ENCODE measurements at places on chromosomes 5 and 9.

GRCh38 chr9:86721843-86722705, 225.2 kb downstream of the GAS1 start:
- no peak for DNase-seq

DNA sequence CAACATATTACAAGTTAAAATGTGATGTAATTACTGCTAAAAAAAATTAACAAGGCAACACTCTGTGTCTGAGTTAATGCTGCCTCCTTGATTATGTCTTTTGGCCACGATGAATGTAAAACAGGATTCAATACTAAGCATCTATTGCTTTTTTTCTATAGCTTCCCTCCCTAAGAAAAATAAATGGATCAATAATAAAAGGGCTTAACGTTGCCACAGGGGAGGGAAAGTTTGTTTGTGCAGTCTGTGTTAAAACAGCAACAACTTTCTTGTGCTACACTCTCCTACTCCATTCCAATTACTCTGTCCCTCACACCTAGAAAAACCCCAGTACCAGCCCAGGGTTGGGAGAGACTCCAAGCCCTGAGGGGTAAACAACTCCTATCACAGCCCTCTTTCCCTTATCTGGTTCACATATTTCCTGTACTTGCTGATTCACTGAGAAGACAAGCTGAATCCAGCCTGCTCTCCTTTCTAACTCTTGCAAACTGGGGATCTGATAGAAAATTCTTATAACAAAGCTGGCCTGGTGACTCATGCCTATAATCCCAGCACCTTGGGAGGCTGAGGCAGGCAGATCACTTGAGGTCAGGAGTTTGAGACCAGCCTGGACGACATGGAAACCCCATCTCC, 44.8 kb downstream of the PTPN3 start:
- no peak for DNase-seq

DNA sequence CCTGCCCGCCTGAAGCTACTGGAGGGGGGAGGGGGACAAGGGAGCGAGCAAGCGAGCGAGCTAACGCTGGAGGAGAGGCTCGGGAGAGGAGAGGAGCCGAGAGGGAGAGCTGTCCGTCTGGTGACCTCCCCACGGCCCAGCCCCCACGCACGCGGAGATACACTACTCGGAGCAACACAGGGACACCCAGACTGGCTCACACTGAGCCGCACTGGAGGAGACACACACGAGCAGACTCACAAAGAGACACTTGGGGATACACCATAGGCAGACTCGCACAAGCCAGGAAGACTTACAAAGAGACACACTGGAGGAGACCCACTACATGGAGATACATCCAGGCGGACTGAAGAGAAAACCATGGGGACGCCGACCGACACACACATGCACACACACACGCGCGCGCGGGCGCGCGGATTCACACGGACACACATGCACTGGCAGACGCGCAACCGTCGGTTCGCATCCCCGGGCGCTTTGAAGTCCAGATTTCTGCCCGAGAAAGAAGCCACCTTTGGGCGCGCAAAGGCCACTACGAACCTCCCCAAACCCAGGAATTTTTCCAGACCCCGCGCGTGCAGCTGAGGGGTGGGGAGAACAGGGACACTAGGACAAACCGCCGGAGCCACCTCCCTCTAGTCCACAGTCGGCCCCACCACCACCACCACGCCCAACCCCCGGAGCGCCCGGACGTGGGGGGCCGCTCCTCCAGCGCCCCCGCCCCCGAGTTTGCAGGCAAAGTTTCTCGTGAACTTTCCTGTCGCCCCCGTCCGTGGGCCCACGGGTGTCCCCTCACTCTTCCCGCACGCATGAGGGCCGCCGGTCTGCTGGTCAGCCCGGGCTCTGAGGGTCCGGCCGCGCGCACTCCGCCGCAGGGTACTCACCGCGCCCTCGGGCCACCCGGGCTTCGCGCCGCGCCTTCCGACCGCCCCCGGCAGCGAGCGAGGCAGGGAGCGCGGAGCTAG, 571 bp downstream of the CNTFR start:
- no peak for DNase-seq

DNA sequence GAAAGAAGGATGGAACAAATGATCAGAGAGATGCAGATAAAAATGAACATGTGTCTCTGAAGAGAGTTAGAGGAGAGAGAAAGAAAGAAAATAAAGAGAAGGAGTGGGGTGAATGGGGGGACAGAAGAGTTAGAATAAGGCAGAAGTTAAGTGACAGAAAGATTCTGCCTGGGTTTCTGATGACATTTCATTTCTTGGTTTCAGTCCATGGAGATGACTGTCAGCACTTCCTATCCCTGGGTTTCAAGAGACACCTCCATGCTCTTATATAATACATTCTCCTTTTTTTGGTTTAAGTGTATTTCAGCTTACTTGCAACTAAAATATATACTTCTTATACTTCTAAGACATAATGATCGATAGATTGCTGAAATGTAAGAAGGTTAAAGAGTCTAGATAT, 213.0 kb upstream of the IL12B start:
- DNase-seq = no peak

DNA sequence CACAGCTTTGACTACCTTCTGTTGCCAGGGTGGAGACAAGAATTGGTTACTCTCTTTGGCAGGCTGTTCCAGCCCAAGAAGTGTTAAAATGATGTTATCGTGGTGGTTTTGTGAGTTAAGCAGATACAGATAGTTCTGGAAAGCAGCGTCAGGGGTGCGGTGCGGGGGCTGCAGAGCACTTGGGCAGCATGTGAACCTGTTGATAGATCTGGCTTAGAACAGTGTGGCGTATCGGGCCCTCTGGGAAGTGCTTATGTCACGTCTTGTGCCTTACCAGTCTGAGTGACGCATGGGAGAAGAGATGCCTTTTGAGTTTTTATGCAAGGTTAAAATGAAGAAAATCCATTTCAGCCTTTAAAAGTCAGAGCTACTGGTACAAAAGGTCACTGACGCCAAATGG, 152.5 kb downstream of the PRKACG start:
- no peak for DNase-seq

GRCh38 chr9:107650321-107650720, 160.8 kb upstream of the KLF4 start:
- no peak for DNase-seq

DNA sequence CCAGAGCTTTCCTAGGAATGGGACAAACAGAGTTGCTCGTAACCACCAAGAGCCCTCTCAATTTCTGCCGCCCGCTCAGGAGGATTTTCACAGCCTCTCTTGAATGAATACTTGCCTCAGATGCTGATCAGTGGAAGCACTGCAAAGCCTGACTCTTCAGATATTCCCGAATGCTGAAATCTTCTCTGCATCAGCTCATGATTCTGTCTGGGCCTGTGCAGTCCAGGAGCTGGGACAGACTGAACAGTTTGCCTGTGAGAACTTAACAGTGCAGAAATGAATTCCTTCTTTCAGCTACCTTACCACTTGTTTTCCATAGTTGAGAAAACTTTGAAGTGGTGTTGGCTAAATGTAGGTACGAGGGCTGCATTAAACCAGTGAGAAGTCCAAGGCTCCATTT, 17.1 kb downstream of the ZNF462 start:
- DNase-seq = no peak

DNA sequence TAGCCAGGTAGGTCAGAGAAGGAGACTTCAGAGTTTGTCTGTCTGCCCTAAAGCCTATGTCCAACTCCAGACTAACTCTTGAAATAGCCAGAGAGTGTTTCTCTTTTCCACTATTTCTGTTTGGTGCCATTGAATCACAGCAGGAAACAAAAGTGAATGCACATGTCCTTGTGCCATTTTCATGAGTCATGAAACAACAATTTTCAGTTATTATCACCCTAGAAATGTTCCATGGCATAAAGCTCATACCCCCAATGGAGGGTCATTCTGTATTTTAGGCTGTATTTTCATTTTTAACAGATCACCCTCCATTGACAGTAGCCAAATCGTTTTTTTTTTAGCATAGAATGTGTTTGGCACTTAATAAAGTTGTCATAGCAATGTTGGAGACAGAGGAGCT, 124.7 kb downstream of the PAPPA start:
- DNase-seq = no peak

GRCh38 chr9:135632841-135633240, 6.5 kb downstream of the GLT6D1 start:
- DNase-seq = no peak

DNA sequence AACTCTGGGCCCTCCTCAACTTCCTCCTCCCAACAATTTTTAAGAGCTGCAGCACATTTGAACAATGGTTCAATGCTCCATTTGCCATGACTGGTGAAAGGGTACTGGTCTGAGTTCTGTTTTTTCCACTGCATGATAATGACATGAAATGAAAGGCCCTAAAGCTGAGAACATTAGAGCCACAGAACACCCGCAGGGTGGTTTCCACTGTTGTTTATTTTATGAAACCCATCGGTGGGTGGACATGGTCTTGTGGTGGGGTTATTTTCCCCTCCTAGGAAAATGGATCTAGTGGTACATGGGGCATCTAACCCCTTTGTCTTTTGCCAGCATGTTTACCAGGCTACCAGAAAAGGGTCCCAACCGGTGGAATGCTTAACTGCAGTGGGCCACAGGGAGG, 71.8 kb downstream of the SMARCA2 start:
- no peak for DNase-seq

GRCh38 chr9:9973062-9973461, 639.7 kb downstream of the PTPRD start:
- no peak for DNase-seq

DNA sequence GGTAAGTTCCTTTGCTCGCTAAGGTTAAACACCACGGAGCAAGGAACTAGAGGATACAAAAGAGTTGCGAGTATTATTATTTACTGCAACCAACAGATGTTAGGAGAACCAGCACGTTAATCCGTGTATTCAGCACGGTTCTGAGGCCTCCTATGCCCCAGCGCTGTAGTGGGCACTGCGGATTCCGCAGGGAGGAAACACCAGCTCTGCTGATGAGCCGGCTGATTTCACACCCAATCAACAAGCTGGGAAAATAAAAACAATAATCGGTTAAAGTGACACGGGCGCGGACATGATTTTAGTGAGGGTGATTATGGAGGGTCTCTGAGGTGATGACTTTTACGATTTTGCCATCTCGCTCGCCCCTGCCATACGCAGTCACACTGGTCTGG, 702 bp upstream of the PRELID2 start:
- no peak for DNase-seq

DNA sequence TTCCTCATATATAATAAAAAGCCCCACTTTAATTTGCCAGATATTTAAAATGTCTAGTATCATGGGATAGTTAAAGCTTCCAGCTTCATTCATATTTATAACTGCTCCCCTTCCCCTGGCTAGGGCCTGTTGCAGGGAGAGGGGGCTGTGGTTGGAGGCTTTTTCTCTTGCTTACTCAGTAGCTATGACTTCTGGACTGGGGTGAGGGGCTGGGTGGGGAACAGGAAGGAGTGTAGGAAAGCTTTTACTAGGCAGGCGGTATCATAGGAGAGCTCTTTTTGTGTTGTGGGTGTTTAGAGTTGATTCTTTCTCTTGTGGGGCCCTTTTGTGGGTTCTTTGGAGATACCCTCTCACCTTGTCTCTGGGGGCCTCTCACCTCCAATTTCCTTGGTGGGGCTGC, 39.4 kb downstream of the PIP5K1B start:
- DNase-seq = no peak

GRCh38 chr9:112323378-112323854, 10.0 kb downstream of the PTBP3 start:
- DNase-seq = no peak

GRCh38 chr9:14157191-14157590, 156.8 kb downstream of the NFIB start:
- DNase-seq = no peak

GRCh38 chr5:3789519-3790193, 194.0 kb downstream of the IRX1 start:
- DNase-seq = no peak

- DNase-seq = no peak
Observed at GRCh38 chr9:129898185-129898584, 62.9 kb downstream of the USP20 start.

GRCh38 chr9:94916956-94917355, 190.5 kb downstream of the AOPEP start:
- no peak for DNase-seq

DNA sequence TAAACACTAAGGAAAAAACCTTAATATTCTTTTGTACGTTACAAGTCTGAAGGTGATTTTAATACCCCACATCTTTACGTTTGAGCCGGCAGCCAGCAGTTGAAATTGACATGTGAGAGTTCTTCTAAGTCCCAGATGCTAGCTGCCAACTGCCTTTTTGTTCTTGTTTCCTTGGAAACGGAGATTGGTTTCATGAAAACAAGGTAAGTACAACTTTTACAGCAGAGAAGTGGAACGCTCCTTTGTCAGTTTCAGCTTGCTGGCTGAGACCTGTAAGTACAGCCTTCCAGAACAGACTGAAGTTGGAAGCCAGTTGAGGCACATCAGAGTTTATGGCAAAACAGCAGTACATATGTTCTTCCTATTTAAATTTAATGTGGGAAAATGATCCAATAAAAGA, 1018.4 kb upstream of the ARRDC3 start:
- DNase-seq = no peak
